ENCODE measurements at places on chromosomes 5 and 9.

DNA sequence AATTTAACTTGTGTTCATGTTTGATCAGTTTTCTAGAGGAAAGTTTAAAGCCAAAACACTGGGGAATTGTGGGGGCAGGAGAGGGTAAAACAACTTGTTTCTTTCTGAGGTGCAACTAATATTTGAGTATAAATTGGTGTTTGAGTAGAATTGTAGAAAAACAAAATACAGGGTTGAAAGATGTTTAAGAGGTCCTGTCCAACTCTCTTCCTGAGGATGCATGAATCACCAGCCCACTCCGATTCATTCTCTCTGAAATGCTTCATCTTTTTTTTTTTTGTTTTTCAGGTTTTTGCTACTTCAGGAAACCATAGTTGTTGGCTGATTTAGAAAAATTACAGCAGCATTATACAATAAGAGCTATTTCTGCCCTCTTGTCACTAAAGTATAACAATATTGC is 42.4 kb upstream of the TMC1 start:
- DNase-seq: no peak

GRCh38 chr5:131384173-131384572 is 120.3 kb downstream of the CDC42SE2 start:
- DNase-seq: no peak

DNA sequence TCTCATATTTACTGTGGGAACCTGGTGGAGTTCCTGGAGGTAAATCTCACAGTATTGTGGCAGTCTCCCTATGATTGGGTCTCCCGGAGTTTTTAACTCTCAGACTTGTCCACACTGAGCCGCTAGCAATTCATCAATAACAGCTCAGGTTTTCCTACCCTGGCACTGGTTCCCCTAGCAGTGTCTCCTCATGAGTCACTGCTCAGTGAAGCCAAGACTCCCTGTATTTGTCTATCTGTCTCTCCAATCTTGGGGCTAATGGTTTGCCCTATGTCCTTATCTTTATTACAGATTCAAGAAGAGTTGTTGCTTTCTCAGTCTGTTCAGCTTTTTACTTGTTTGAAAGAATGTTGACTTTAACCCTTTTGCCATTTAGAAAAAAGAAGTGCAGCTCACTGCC is 176.7 kb upstream of the FGF10 start:
- no peak for DNase-seq

GRCh38 chr5:177368869-177369644 is 11.3 kb downstream of the RGS14 start:
- DNase-seq: no peak

DNA sequence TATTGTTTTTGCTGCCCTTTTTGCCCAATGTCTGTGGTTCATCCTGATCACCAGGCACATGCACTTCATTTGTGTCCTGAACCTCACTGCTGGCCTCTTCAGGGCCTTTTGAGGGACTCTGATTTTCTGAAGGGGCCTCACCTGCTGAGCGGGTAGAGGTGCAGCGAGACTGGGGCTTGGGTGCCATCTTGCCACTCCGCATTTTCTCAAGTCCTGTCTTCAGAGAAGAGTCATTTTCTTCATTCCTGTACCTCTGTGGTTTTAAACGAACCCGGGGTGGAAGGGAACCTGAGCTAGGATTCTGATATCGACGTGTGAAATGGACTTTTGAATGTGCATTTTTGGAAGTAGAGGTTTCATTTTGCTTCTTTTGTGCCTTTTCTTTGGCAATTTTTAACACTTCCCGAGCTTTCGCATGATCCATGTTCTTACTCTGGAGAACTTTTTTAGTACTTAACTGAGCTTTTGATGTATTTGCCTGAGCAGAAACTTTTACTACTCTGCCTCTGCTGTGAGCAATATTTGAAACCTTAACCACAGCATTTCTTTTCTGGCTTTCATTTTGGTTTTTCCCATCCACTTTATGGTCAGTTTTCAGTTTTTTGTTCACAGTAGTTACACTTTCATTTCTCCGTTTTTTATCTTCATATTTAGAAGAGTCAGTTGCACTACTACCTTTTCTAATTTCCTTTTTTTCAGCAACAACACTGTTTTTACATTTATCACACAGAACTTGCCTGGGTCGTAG is 26.1 kb downstream of the PWWP2A start:
- DNase-seq: no peak

DNA sequence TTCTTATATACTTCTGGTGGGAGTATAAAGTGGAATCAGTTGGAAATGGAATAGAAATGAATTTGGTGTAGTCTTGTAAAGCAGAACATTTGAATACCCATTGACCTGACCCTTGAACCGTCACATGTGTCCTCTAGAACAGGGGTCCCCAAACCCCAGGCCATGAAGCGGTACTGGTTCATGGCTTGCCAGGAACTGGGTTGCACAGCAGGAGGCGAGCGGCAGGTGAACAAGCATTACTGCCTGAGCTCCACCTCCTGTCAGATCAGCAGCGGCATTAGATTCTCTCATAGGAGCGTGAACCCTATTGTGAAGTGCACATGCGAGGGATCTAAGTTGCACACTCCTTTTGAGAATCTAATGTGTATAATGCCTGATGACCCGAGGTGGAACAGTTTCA is 80.0 kb downstream of the RANBP17 start:
- no peak for DNase-seq

GRCh38 chr9:81455462-81456219 is 233.7 kb downstream of the TLE1 start:
- DNase-seq: no peak

DNA sequence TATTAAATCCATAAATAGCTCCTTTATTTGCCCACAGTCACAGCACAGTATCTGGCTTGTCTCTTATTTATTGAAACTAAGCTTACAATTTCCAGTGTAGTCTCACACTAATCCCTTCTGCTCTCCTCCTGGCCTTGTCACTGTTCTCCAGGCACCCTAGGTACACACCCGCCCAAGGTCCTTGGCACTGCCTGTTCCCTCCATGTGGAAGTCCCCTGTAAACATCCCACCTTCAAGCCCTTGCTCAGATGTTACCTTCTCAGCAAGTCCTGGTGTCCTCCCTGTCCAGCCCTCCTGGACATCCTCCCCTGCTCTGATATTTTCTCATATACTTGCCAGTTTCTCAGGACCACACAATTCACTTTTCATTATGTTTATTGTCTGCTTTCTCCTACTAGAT is 44.2 kb upstream of the CFAP157 start:
- DNase-seq: no peak

DNA sequence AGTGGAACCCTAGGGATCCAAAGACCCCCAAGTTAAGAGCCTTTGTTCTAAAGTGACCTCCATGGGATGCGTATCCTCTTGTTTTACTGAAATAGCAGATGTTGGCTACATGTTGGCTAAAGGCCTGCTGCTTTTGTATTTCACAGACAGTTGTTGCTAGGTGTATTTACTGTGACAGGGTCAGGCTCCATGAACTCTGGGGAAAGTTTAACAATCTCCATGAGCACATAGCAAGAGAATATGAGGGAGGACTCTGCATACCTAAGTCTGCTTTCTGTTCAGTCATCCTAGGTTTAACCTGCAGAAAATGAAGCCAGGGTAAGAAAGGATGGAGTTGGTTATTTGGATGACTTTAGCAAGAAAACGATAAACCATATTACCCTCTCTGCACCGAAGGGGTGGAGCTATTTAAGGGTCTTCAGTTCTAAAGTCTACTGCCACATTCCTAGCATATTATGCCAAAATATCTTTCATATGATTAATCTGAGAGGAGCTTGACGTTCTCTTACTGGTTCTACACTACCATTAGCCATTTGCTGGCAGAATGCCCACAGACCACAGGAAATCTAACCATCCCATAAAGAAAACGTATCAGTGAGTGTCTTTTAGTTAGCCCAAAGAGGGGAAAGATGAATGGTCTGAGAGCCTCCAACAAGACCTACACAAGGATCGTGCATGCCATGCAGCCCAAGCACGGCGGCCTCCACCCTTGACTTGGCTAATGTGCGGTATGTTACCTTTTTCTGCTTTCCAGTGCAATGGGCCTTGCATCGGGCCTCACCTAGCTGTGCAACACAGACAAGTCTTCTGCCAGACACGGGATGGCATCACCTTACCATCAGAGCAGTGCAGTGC is 127.8 kb downstream of the SAXO1 start:
- no peak for DNase-seq

DNA sequence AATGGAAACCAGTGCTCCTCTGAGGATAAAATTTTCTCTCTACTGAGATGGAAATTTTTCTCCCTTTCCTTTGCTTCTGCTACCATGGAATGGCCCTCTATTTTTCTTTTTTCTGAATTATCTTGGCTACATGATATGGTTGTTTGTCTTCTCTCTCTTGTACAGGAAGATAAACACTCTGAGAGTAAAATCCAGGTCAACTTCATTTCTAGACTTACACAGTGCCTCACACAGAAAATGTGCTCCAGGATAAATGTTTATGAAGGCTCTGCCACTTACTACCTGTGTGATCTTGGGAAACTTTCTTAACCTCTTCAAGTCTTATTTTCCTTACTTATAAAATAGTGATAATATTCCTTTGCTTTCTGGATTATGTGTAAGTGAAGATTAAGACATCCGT is 153.9 kb downstream of the PRELID2 start:
- no peak for DNase-seq

- DNase-seq: no peak
Observed at GRCh38 chr5:104494083-104494482, 931.5 kb upstream of the NUDT12 start.

Data from progenitor cell of endocrine pancreas (in vitro differentiated cells).